ENCODE measurements at places on chromosomes 6 and 20.

GRCh38 chr6:107045826-107046675 is 18.1 kb downstream of the MTRES1 start:
- no peak for DNase-seq

DNA sequence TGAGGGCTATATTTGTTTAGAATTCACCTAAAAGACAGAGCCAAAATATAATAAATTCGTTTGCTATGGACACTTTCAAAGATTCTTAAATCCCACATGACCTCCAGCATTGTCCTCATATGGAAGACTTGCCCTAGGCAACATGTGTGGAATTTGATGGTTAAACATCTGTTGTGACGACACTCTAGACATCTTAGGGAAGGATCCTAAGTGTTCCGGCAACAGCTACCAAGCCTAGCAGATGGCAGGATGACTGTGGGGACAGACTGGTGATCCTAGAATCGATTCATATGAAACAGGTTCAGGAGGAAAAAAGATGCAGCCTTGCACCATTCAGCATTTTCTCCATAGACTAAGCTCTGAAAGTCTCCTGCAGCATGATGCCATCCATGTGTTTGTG is 77.6 kb upstream of the BACH2 start:
- DNase-seq, result no peak

DNA sequence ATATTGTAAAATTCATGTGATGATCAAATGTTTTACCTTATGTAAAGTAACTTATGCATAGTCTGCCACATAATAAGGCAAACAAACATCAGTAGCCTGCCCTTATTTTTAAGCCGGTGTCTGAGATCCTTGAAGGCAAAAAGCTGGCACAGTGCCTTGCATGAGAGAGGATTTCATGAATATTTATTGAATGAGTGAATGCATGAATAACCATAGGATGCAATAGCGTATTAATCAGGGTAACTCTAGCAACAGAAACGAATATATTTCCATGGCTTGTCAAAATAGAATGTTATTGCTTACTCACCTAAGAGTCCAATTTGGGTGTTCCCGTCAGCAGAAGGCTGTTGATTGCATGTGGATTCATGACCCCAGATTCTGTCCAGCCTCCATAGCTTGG is 34.9 kb downstream of the BTBD3 start:
- no peak for DNase-seq

DNA sequence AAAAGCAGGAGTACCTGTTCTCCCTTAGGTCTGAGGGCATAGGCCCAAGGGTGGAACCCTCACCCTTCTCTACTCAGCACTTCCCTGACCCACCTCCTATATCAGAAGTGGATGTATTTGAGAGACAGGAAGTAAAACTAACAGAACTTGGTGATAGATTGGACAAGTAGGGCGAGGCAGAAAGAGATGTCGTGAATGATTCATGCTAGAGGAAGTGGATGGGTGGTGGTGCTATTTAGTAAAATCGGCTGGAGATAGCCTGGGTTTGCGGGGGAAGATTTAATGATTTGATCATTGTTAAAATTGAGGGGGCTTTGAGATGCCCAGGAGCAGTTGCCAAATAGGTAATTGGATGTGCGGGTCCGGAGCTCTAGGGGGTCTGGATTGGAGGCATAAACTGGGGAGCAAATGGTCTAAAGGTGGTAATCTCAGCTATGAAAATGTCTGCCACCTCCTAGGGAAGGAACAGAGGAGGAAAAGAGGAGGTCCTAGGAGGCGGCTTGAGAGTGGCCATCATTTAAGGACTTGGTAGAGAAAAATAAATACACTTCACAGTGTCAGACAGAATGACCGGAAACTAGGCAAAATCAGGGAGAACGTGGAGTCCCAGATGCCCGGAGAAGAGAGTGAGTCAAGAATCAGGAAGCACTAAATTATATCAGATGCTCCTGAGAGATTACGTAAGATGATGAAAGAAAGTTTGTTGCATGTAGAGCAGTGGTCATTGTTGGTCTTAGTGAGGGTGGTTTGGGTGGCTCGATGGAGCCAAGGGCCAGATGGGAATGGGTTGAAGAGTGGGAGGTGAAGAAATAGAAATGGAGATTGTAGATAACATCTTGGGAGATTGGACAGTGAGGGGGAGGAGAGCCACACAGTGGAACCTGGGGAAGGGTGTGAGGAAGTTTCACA is 142.0 kb downstream of the CEP57L1 start:
- DNase-seq, result peak; percentile 86

GRCh38 chr20:2228926-2229325 is 66.9 kb upstream of the TGM3 start:
- DNase-seq, result no peak

DNA sequence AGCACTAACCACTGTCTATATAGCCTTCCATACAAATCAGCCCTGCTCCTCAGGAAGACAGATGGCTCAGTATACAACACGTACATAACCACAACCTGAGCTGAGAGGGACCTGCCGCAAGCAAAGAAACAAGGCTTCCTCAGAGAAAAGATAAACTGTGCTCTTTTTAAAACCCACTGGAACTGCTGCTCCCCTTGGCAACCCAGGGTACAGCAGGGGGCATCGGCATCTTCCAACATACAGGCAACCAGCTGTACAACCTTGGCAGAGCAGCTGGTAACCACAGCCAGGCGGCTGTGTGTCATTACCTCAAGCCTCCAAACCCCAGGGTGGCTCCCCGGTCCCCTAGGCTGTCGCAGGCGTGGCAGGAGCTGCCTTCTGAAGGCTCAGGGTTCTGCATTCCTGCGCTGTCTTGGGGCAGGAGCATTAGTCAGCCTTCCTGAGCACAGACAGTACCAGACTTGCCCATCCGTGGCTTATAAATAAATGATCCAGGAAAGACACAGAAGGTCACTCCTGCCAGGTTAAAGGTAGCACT is 249.5 kb downstream of the ADGRG6 start:
- no peak for DNase-seq

DNA sequence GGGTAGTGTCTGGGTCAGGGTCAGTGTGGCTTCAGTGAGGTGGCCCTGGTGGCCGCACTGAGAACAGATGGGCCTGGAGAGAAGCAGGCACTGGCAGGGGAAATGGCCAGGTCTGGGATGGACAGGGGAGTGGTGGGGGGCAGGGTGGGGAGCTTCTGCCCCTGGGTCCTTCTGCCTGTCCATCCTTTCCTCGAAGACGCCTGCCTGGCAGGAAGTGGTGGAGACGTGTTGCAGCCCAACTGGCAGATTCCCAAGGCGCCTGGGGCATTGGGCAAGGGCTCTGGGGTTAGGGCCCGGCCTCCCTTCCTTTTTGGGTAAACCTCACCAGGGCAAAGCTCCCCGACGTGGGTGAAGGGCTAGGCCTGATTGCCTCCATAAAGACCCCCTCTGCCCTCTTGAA is 10.4 kb downstream of the SRC start:
- DNase-seq, result no peak

GRCh38 chr20:37734228-37734985 is 40.6 kb downstream of the CTNNBL1 start:
- DNase-seq, result peak; percentile 7

DNA sequence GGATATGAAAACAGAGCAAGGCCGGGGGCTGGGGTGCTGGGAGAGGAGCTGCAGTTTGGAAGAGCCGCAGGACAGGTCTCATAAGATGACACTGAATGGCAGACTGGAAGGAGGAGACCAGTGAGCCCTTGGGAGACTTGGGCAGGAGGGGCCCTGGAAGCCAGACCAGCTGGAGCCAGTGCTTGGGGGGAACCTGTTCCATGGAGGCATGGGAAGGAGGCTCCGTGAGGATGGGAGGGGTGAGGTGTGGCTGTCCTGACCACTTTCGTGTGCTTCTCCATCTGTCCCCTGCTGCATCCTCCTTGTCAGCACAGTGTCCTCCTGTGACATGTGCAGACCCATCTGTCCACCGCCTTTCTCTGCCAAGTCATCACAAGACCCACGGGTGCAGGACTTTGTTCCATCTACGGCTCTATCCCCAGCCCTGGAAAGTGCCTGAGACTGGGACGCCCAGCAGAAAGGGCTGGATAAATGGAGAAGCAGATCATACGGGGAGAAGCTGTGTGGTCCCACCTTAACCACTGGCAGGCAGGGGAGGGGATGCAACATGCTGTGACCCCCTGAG is 84.8 kb upstream of the MPC1 start:
- DNase-seq, result no peak

GRCh38 chr6:100467129-100468015 is 2.7 kb upstream of the SIM1 start:
- no peak for DNase-seq
